ENCODE measurements at places on chromosomes 1 and 21.

- no peak for DNase-seq
These were observed 12.2 kb downstream of the RHBDL2 start for GRCh38 chr1:38929476-38929875.

GRCh38 chr1:30696831-30697230 is 26.6 kb downstream of the MATN1 start:
- no peak for DNase-seq

DNA sequence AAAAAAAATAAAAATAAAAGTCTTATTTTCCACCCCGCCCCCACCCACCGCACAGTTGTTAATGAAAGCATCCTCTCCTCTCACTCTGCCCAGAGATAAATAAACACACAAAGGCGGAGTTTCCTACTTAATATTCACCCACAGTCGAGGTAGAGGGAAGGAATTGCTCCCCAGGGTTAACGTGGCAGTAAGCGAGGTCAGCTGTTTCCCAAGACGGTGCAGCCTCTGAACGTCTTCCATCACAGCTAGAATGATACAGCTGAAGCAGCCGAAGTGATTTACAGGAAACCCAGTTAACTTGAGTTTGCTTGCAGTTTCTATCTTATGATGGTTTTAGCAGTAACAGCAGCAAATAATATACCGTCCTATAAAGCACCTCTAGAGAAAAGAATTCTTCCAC is 283.9 kb downstream of the PBX1 start:
- no peak for DNase-seq

- DNase-seq: no peak
These were observed 47.3 kb upstream of the COA6 start for GRCh38 chr1:234325878-234326496.

DNA sequence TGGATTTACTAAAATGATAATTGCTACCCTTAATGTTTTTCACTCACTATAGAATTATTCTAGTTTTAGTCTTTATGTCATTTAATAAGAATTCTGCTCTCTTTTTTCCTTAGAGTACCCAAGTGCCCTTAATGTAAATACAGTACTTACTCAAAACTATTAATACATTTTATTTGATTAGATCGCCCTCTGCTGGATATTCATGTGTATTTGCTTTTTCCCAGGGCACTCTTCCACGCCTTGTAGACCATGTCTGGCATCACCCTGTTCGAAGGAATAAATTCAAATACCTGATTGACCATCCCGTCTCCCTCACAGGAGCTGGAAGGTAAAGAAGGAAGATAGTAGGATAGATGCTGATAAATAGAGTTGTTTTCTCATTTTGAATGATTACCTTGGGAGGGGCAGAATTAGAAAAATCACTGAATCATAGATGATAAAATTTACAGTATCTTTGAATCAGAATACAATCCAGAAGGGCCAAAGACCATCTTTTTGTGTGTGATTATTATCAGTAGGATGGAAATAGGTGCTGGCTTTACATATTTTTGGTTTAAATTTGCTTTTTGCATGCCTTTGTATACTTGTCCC is 4.1 kb downstream of the AXDND1 start:
- no peak for DNase-seq

DNA sequence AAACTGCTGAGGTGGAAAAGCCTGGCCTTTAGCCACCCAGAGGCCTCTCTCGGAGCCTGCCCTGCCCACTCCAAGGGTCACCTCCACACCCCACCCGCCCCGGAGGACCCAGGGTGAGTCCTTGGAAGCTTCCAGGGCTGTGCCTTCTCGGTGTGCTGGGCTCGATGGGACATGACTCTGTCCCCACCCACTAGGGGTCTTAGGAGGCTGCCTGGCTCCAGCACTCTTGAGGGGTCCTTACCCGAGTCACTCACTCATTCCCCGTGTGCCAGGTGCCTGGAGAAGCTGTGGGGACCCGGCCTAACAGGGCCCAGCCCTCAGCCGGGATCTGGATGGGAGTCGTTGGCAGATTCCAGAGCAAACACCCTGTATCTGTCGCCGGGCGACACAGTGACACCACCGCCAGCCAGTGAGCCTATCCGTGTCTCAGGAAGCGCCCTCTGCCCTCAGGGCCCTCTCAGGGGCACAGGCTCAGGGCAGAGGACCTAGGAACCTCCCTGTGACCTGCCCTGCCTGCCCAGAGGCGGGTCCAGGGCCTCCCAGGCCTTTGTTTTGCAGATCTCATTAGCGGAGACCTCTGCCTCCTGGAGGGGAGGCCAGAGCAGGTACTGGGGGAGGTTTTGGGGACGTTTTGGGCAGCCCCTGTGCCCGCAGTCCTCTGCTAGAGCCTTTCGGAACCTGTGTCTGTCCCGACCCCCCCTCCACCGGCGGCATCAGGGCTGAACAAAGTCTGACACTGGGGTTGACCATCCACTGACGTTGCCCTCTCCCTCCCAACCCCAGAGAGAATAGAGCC is 3.1 kb upstream of the PRKCZ start:
- no peak for DNase-seq

DNA sequence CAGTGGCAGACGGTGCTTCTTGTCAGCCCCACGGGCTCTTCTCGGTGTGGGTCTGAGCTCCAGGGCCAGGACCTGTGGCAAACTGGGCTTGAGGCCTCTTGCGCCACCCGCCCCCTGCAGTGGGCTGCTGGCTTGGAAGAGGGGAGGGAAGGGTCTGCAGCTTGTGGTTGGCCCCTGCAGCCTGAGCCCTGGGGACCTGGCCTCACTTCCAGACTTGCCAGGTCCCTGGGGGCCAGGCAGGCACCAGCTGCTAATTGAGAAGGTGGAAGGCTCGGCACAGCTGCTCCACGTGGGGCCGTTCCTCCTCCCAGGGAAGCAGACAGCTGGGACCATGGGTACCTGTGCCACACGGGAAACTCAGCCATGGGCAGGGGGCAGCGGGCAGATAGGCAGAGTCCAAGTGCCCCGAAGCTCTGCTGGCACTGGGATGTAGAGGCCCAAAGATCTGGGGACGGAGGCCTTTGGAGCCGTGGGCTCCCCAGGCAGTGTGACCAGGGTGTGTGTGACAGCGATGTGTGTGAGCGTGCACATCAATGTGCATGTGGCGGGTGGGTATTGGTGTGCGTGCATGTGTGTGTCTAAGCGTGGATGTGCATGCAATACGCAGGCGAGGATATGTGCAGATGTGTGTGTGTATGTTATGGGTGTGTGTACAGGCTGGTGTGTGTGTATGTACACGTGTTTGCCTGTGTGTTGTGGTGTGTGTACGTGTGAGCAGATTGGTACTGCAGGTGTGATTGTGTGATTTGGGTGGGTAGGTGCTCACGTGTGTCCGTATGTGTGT is 39.3 kb downstream of the TP73 start:
- no peak for DNase-seq

- no peak for DNase-seq
These were observed 115.5 kb downstream of the GABPA start for GRCh38 chr21:25850126-25850842.

GRCh38 chr1:43382027-43382779 is 7.4 kb downstream of the MED8 start:
- no peak for DNase-seq

DNA sequence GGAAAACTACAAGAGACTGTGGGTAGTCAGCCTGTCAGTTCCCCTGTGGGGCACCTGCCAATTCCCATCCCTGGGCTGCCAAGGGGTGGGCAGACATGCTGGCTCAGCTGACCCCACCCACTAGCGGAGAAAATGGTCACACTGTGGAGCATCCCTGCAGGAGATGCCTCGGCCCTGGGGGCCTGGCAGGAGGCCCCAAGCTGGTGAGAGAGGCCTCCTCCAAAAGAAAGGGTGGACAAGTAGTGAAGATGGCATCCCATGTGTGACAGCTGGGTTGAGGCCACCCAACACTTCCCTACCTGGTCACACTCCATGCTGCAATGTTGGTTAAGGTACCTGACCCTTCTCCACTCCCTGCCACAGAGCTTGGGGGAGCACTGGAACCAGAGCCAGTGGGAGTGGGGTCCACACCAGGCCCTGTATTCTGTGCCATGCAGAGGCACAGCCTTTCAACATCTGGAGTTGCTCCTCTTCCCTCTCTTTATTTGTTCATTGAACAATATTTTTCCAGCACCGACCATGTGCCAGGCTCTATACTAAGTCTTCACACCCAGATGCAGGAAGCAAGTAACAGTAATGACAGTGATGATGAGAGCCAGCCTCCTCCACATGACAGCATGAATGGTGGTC is 59.5 kb downstream of the KLHDC7A start:
- no peak for DNase-seq

- DNase-seq: no peak
These were observed 29.6 kb downstream of the MATN1 start for GRCh38 chr1:30693822-30694221.

DNA sequence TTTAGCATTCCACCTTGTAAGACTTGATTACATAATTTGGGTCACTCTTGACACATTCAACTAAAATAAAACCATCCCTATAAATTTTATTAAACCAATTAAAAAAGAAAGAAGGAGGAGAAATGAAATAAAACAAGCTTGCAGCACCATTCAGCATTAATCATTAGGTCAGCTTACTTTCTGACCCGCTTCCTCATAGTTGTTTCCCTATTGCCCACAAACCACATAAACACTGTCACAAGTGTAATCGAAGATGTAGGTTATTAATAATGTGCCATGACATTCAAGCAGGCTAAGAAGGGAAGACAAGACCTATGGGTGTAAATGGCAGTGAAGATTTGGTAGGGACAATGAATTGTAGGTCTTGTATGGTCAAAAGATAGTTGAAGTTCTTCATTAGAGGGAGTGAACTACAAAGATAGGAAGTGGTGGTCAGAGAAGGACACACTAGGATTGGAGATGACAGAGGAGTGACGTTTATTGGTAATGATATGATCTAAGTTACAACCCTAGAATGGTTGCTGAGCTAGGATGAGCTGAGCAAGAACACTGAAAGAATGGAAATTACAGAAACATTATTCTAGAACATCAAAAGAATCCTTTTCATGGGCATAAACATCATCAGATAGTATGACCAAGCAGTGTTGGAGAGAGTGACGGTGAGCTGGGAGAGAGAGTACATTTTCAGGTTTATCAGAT is 231.5 kb downstream of the KCNT2 start:
- no peak for DNase-seq

DNA sequence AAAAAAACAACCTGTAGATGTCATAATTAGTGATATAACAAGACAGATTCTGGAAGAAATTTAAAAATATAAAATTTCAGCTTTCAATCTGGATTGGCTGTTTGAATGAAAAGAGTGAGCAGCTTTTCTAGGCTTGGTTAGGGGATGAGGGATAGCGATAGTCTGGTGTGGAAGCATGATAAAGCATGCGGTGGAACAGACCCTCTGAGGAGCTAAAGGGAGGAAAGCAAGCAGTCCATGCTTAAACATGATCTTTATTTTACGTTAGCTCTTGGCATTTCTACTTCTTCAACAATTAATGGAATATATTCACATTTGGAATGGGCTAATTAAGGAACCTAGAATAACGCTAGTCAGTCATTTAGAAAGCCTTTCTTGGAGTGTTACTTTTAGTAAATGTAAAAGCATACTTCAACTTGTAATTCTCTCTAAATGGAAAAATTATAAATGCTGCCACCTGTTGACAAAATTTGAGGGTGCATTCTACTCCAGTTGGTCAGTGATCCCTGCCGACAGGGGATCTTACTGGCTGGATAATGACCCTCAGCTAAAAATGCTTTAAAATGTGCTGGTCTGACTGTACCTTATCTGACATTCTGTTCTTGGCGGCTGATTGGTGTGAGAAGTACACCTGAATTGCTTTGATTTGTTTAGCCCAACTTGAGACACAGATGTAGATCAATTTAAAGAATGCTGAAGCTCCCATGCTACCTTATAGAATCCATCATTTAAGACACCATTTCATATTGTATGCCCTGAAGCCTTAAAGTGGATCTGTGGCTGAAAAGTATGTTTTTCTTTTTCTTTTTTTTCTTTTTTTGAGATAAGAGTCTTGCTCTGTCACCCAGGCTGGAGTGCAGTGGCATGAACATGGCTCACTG is 61.2 kb downstream of the AK4 start:
- no peak for DNase-seq

GRCh38 chr1:844472-845026 is 79.2 kb upstream of the SAMD11 start:
- DNase-seq: no peak

Measured in BJ (cell line).